SHP77 treated with DMSO at 0.1 percent for 48 hours (cell line): ENCODE measurements at places on chromosomes 5 and 9.

GRCh38 chr5:179371681-179372680 is 26.7 kb upstream of the ADAMTS2 start:
- no peak for DNase-seq

DNA sequence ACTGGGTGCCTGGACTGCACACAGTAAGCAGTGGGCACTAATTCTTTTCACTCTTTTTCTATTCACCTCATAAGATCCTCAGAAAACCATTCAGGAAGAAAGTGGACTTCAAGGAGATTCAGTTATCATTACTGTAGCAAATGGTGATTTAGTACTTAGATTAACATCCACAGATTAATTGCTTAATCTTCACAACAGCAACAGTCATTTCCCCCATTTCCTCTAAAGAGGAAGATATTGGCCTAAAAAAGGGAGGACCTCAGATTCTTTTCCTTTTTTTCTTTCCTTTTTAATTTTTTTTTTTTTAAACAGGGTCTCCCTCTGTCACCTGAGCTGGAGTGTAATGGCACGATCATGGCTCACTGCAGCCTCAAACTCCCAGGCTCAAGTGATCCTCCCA is 64.4 kb downstream of the AUH start:
- DNase-seq: no peak

GRCh38 chr9:123660691-123661466 is 269.0 kb downstream of the DENND1A start:
- no peak for DNase-seq

GRCh38 chr5:103264508-103264907 is 5.9 kb downstream of the MACIR start:
- no peak for DNase-seq

- DNase-seq: no peak
Observed at GRCh38 chr9:33619666-33620404, 95.8 kb downstream of the ANKRD18B start.

- peak; percentile 36 for DNase-seq
Observed at GRCh38 chr9:95399261-95399660, 81.8 kb upstream of the FANCC start.

GRCh38 chr5:63022403-63022802 is 443.8 kb downstream of the LRRC70 start:
- DNase-seq: no peak

DNA sequence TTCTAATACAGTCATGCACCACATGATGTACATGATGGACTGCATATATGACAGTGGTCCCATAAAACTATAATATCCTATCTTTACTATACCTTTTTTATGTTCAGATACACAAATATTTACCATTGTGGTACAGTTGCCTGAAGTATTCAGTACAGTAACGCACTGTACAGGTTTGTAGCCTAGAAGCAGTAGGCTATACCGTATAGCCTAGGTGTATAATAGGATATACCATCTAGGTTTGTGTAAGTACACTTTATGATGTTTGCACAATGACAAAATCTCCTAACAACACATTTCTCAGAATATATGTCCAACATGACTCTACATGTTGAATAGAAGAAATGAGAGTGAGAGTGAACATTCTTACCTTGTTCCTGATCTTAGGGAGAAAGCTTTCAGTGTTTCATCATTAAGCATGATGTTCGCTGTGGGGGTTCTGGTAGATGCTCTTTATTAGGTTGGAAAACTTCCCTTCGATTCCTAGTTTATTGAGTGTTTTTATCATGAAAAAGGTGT is 31.8 kb downstream of the AMBP start:
- no peak for DNase-seq

DNA sequence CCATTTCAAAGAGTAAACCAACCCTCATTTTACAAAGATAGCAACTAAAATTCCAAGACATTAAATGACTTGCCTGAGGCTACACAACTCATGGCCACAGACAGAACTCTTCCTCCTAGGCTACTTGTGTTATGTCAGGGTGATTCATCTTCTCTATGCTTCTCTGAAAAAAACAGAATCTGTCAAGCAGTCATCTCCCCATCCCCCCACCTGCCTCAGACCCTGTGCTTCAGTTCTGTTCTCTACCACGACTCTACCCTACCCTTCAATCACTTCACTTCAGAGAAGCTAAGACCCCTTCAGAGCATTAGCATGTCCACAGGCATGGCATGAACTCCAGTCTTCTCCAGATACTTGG is 277.7 kb upstream of the PTGER4 start:
- no peak for DNase-seq
